Natural killer cell treated with Interleukin-12 subunit alpha and Interleukin-12 subunit beta and Interleukin-15 and Interleukin-18, amount 100 ng/mL, for 72 hours (primary cell): ENCODE measurements at places on chromosomes 1 and 21. TPM values are rescaled to one million over a fixed set of nuclear protein-coding genes. Genes with fewer than 3 reads are reported as not detected.

The KMO gene
- total RNA-seq, result not detected

The PRR9 gene
- not detected for total RNA-seq

The CFHR5 gene
- total RNA-seq, result not detected

GRCh38 chr21:38858026-38858811 lies 52.5 kb downstream of the ETS2 start:
- DNase-seq, result no peak
- peak overlapping the region; percentile 22 for H3K27ac ChIP-seq
- no peaks in the 10 kb centered on the region for H3K4me1 ChIP-seq
- H3K36me3 ChIP-seq, result no peaks in the 10 kb centered on the region
- H3K27me3 ChIP-seq, result peaks cover 36% of the 10 kb centered on the region

- H3K27ac ChIP-seq, result no peak overlapping the region
- peaks cover 5% of the 10 kb centered on the region for H3K4me1 ChIP-seq
- peak; percentile 66 for DNase-seq
- peaks cover 48% of the 10 kb centered on the region for H3K27me3 ChIP-seq
- no peaks in the 10 kb centered on the region for H3K36me3 ChIP-seq
These were observed 26.4 kb upstream of the CTTNBP2NL start for GRCh38 chr1:112369392-112370285.

DNA sequence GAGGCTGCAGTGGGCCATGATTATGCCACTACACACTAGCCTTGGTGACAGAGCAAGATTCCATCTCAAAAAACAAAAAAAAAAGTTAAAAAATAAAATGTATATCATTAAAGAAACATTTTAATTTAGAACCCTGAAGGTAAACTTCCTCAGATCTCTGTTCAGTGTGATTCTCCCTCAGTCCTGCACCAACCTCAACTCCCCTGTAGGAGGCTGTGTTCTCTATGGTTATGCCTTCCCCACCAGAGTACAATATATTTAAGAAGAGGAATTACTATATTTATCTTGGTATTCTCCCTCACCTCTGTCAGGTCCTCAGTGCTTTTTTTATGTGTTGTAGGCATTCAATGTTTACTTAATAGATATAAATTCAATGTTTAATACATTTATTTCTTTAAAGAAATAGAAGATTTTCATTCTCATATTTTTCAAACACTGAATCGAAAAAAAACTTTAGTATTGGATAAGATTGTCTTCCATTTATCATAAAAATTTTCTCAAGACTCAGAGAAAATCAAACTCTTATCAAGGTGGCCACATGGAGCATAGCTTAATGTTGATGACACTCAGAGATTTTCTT lies 4.8 kb upstream of the LRRC8B start:
- no peaks in the 10 kb centered on the region for H3K36me3 ChIP-seq
- H3K27me3 ChIP-seq, result peaks cover 8% of the 10 kb centered on the region
- no peak overlapping the region for H3K27ac ChIP-seq
- peaks cover 10% of the 10 kb centered on the region for H3K4me1 ChIP-seq

DNA sequence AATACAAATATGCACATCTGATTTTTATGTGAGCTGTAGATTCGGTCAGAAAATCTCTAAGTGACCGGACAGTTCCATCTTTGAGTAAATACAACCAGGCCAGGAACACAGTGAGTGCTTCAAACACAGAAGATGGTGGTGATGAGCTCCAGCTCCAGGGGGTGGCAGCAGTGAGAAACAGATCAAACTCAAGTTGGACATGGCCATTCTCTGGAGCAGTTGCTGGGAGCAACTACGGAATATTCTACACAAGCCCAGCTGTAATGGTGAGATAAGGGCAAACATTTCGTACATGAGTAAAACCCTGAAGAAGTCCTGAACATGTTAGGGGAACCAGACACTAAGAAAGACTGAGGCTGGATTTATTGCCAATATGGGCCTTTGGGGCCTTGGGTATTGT lies 100.7 kb downstream of the BARHL2 start:
- no peak overlapping the region for H3K27ac ChIP-seq
- H3K36me3 ChIP-seq, result no peaks in the 10 kb centered on the region
- no peak overlapping the region for H3K4me3 ChIP-seq
- peaks cover 3% of the 10 kb centered on the region for H3K27me3 ChIP-seq

DNA sequence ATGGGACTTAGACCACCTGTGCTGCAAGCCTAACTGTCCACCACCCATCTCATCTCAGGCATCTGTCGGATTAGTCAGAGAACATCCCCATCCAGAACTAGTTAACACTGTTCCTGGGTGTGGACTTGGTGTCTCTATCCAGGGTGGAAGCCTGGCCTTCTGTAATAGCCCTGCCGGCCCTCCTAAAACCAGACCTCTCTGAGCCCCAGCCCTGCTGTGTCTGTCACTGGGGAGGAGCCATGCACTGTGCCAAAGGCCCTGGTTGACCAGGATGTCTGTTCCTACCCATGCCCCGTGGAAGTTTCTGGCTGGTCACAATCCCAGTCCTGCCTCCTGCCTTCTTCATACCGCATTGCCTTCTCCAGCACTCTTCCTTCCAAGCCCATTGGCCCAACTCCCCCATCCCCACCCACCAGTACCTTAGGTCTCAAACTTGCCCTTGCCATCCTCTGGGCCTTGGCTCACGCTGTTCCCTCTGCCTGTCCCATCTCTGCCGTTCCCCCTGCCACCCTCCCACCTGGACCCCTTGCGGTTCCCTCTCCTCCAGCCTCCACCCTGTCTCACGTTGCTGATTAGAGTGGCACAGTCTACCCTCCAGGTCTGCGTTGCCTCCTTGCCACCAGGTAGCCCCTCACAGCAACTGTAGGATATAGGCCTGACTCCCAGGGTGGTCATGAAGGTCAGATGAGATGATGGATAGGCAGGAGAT lies 105.6 kb downstream of the EPHB2 start:
- no peaks in the 10 kb centered on the region for H3K36me3 ChIP-seq
- peaks cover 9% of the 10 kb centered on the region for H3K27me3 ChIP-seq
- H3K27ac ChIP-seq, result no peak overlapping the region
- no peak for DNase-seq

GRCh38 chr1:198776602-198777029 lies 137.8 kb downstream of the PTPRC start:
- no peaks in the 10 kb centered on the region for H3K36me3 ChIP-seq
- peak overlapping the region; percentile 75 for H3K27ac ChIP-seq

The NCAM2 gene
- not detected for total RNA-seq

DNA sequence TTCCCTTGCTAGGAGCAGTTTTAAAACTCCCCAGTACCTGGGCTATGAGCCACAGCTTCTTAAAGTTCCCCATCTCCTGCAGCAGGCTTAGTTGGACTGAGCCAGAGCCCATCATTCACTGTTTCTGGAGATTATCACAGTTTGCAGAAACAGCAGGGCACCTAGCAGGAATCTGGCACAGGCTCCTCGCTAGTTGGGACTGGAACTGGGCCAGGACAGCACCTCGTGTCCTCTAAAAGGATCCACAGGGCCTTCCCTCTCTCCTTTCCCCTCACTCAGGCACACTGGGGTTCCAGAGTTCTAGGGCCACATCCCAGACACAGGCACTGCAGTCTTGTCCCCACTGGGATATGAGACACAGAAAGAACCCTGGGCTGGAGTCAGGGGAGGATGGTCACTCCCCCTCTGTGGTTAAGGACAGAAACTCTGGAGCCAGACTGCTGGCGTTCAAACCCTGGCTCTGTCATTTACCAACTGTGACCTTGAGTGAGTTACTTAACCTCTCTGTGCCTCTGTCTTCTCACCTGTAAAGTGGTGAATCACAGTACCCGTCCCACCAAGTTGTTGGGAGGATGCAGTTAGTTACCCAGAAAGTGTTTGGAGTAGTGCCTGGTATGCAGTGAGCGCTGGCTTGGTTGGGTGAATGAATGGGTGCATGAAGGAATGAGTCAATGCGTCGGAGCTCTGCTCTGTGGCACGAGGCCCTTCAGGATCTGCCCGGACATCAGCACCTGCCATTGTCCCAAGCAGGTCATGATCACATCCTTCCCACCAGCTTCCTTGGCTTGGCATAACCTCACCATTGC lies 18.8 kb upstream of the ECE1 start:
- H3K4me3 ChIP-seq, result no peak overlapping the region
- H3K27me3 ChIP-seq, result no peaks in the 10 kb centered on the region
- H3K4me1 ChIP-seq, result peaks cover 18% of the 10 kb centered on the region
- no peak overlapping the region for H3K27ac ChIP-seq

The PLA2G2D gene
- total RNA-seq, result not detected

DNA sequence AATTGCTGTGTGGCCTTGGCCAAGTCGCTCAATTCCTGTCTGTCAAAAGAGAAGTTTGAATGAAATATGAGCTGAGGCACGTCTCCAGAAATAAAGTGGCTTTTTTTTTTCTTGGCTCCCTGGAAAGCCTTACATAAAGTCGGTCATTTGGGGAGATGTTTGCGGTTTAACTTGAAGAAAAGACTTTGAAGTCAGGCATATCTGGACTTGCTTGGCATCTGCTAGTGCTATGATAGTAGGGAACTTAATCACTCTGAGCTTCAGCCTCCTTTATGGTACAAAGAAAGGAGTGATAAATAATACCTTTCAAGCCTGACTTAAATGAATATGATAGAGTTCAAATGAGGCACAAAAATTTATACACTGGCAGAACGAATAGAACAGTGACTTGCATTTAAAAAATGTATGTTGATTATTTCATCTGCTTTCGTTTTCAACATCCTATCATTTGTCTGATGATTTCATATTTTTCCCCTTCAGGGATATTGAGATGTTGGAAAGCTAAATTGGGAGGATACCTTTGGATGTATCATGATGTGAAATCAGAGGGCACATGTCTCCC lies 60.2 kb downstream of the FASLG start:
- peak overlapping the region; percentile 80 for H3K27ac ChIP-seq
- H3K4me1 ChIP-seq, result peaks cover 50% of the 10 kb centered on the region
- DNase-seq, result no peak
- H3K27me3 ChIP-seq, result no peaks in the 10 kb centered on the region

- H3K4me1 ChIP-seq, result peaks cover 57% of the 10 kb centered on the region
- peaks cover 14% of the 10 kb centered on the region for H3K36me3 ChIP-seq
- H3K27ac ChIP-seq, result peak overlapping the region; percentile 81
- no peaks in the 10 kb centered on the region for H3K27me3 ChIP-seq
- no peak overlapping the region for H3K4me3 ChIP-seq
- no peak for DNase-seq
These were observed 153.0 kb downstream of the TNFSF18 start for GRCh38 chr1:172897738-172898137.

The GLMN gene
- total RNA-seq, result 17.9 TPM

- no peaks in the 10 kb centered on the region for H3K4me1 ChIP-seq
- H3K36me3 ChIP-seq, result no peaks in the 10 kb centered on the region
- H3K4me3 ChIP-seq, result no peak overlapping the region
These were observed 138.3 kb downstream of the FOXD2 start for GRCh38 chr1:47575855-47576757.

DNA sequence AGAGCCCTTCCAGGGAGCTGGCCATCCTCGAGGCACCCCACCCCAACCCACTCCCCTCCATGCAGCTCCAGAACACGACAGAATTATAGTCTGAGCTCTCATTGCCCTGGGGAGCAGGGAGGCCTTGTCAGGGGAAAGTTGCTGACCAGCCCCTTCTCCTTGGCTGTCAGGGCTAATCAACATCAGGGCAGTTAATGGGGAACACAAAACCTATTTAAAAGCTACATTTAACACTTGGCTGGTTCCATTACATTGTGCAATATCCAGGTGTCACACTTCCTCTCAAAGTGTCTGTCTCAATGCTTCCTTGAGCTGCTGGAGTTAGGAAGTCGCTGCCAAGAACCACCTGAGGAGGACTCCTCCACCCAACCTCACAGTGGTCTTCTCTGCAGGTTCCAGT lies 111.8 kb upstream of the GRIK3 start:
- H3K27me3 ChIP-seq, result peaks cover 28% of the 10 kb centered on the region
- no peak overlapping the region for H3K27ac ChIP-seq
- DNase-seq, result no peak
- no peaks in the 10 kb centered on the region for H3K4me1 ChIP-seq
- H3K4me3 ChIP-seq, result no peak overlapping the region
- no peaks in the 10 kb centered on the region for H3K36me3 ChIP-seq

- no peak overlapping the region for H3K4me3 ChIP-seq
- no peaks in the 10 kb centered on the region for H3K4me1 ChIP-seq
- DNase-seq, result no peak
- no peak overlapping the region for H3K27ac ChIP-seq
- no peaks in the 10 kb centered on the region for H3K36me3 ChIP-seq
These were observed 52.4 kb downstream of the HNRNPR start for GRCh38 chr1:23291706-23292105.

DNA sequence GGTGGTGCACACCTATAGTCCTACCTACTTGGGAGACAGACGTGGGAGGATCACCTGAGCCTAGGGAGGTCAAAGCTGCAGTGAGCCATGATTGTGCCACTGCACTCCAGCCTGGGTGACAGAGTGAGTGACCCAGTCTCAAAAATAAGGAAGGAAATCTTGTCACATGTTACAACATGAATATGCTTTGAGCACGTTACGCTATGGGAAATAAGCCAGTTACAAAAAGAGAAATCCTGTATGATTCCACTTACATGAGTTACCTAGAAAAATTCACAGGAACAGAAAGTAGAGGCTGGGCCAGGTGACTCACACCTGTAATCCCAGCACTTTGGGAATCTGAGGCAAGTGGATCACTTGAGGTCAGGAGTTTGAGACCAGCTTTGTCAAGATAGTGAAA lies 6.7 kb upstream of the PADI6 start:
- H3K4me3 ChIP-seq, result no peak overlapping the region
- no peak overlapping the region for H3K27ac ChIP-seq
- no peaks in the 10 kb centered on the region for H3K4me1 ChIP-seq
- peaks cover 8% of the 10 kb centered on the region for H3K27me3 ChIP-seq

The MPZL1 gene
- total RNA-seq, result 25.6 TPM

DNA sequence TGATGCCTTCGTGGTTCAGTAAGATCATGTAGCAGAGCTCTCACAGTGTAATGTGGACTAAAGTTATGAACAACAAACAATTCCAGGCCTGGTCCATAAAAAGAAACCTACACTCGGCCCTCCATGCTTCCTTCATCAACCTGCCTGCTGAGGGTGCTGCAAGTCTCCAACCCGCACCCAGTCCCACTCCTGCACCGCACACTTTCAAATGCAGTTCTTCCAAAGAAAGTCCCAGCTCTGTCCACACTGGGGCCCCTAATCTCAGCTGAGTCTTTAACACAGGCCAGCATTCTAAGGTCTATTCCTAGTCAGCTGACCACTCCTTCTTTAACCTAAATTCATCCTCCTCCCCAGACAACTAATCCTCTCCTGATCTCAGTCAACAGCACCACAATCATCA lies 71.5 kb upstream of the NR5A2 start:
- no peak for DNase-seq

The AGRN gene
- total RNA-seq, result 9.3 TPM

DNA sequence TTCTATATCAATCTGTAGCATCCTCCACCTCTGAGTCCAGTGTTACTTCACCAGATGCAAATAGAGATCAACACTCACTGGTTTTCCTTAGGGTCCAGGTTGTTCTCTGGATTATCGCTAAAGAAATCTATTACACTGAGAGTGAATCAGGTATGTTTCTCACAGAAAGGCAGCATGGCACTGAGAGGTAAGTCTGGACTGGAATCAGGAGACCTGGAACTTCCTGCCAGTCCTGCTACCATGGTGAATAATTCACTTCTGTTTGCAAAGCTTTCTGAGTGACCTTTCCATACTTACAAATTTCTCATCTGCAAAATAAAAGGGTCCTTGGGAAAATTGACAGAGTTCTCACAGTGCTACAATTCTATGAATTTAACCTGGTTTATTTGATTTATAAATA lies 1583.3 kb downstream of the MRPL39 start:
- no peak overlapping the region for H3K4me3 ChIP-seq
- no peak overlapping the region for H3K27ac ChIP-seq
- no peaks in the 10 kb centered on the region for H3K27me3 ChIP-seq
- H3K4me1 ChIP-seq, result no peaks in the 10 kb centered on the region
- H3K36me3 ChIP-seq, result peaks cover 9% of the 10 kb centered on the region

- no peaks in the 10 kb centered on the region for H3K27me3 ChIP-seq
- H3K4me1 ChIP-seq, result no peaks in the 10 kb centered on the region
- H3K36me3 ChIP-seq, result peaks cover 4% of the 10 kb centered on the region
These were observed 22.3 kb downstream of the RCOR3 start for GRCh38 chr1:211281320-211282022.

- no peaks in the 10 kb centered on the region for H3K36me3 ChIP-seq
- H3K27ac ChIP-seq, result no peak overlapping the region
- no peak for DNase-seq
- H3K27me3 ChIP-seq, result no peaks in the 10 kb centered on the region
- peaks cover 28% of the 10 kb centered on the region for H3K4me1 ChIP-seq
These were observed 1.6 kb upstream of the PANK4 start for GRCh38 chr1:2528016-2528415.
